Endothelial cell (in vitro differentiated cells): ENCODE measurements at places on chromosomes 1 and 21. TPM values are rescaled to one million over a fixed set of nuclear protein-coding genes. Genes with fewer than 3 reads are reported as not detected.

DNA sequence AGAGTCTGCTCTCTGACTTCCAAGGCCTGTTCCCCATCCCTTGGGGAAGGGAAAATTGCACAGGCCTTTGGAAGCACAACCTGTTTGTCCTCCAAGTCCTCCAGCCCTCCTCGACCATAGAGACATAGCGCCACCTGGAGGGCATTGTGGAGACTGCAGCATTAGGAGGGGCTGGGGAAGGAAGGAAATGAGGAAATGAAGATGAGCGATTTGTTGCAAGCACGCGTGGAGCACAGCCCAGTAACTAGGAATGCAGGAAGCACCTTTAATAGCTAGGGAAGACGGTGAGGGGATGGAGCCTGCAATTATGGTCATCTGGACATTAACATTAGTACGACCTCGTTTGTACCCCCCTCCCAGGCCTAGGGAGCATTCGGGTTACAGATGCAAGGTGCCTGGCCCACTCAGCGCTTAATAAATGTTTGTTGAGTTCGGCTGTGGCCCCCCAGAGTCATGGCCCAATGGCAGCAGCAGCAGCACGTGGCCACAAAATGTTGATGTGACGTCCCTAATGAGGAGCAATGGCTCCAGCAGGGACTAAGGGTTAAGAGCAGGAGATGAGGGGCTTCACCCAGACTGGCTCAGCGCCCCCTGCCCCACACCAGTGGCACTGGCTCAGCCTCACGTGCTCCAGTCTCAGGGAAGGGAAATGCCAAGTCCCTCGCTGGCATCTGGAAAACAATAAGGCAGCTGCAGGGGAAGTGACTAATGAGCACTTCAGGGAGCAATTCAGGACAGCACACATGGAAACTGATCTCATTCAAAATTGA is 8.0 kb upstream of the CAMK2N1 start:
- H3K4me1 ChIP-seq: no peaks in the 10 kb centered on the region
- no peak overlapping the region for H3K4me3 ChIP-seq
- peaks cover 6% of the 10 kb centered on the region for H3K27me3 ChIP-seq
- no peak overlapping the region for H3K27ac ChIP-seq

DNA sequence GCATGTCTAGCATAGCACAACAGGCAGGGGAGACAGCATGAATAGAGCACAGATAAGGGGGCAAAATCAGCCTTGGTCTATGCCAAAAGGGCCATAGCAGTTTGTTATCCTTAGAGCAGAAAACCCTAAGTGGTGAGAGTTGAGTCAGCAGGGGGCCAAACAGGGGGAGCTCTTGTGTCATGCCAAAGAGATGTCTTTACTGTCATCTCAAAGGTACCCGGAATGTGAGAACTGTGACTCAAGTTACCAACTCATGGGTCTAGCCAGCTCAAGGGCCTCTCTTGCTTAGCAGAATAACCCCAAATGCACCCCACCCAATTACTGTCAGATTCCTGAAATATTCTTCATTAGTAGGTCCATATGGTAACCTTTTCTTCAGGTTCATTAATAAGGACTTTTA is 45.9 kb upstream of the NRDC start:
- H3K36me3 ChIP-seq: peaks cover 4% of the 10 kb centered on the region
- no peak overlapping the region for H3K27ac ChIP-seq
- peaks cover 5% of the 10 kb centered on the region for H3K4me1 ChIP-seq
- no peak for DNase-seq
- peaks cover 2% of the 10 kb centered on the region for H3K27me3 ChIP-seq

- no peaks in the 10 kb centered on the region for H3K4me1 ChIP-seq
- no peaks in the 10 kb centered on the region for H3K27me3 ChIP-seq
- H3K4me3 ChIP-seq: no peak overlapping the region
- DNase-seq: no peak
Measured at GRCh38 chr1:56363007-56363770, 216.2 kb downstream of the PLPP3 start.

GRCh38 chr1:160236806-160237205 is 25.5 kb downstream of the DCAF8 start:
- peaks cover 1% of the 10 kb centered on the region for H3K27me3 ChIP-seq
- no peak for DNase-seq
- H3K36me3 ChIP-seq: peaks cover 34% of the 10 kb centered on the region
- H3K27ac ChIP-seq: no peak overlapping the region

DNA sequence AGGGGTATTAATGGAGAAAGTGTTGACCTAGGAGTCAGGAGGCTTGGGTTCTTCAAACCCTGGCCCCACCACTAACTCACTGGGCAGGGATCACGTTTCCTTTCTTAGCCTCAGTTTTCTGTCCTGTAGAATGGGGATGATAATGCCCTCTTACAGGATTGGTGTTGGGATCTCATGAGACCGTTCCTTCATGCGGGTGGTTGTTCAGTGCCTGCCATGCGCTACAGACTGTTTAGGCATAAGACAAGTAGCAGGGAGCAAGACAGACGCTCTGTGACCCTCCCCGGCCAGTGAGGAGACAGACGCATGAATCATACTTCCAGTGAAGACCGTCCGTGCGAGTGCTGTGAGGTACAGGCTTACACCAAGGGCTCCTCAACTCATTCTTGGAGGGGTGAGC is 81.7 kb downstream of the MAN1C1 start:
- H3K4me3 ChIP-seq: no peak overlapping the region
- no peak overlapping the region for H3K27ac ChIP-seq
- no peak for DNase-seq
- peaks cover 4% of the 10 kb centered on the region for H3K36me3 ChIP-seq
- H3K27me3 ChIP-seq: peaks cover 2% of the 10 kb centered on the region
- H3K4me1 ChIP-seq: peaks cover 51% of the 10 kb centered on the region

GRCh38 chr1:234429434-234429806 is 49.6 kb downstream of the TARBP1 start:
- no peak overlapping the region for H3K4me3 ChIP-seq
- no peaks in the 10 kb centered on the region for H3K27me3 ChIP-seq
- peaks cover 28% of the 10 kb centered on the region for H3K36me3 ChIP-seq
- no peak for DNase-seq

The NOC2L gene
- 56.5 TPM for total RNA-seq

- no peak overlapping the region for H3K27ac ChIP-seq
- no peaks in the 10 kb centered on the region for H3K4me1 ChIP-seq
- no peak overlapping the region for H3K4me3 ChIP-seq
Measured at GRCh38 chr1:84849357-84849975, 43.5 kb downstream of the LPAR3 start.

The S100A1 gene
- total RNA-seq: not detected

- H3K27ac ChIP-seq: no peak overlapping the region
- H3K4me3 ChIP-seq: no peak overlapping the region
- peaks cover 4% of the 10 kb centered on the region for H3K36me3 ChIP-seq
- DNase-seq: no peak
Measured at GRCh38 chr1:154861607-154862094, 8.4 kb downstream of the KCNN3 start.

GRCh38 chr21:35266546-35266945 is 217.4 kb upstream of the RUNX1 start:
- no peaks in the 10 kb centered on the region for H3K36me3 ChIP-seq
- H3K4me1 ChIP-seq: no peaks in the 10 kb centered on the region
- no peak for DNase-seq
- H3K4me3 ChIP-seq: no peak overlapping the region
- H3K27me3 ChIP-seq: peaks cover 4% of the 10 kb centered on the region
